T-helper 2 cell treated with Interferon-gamma antibody and Interleukin-4, amounts not matched to agents 5 μg/mL and 100 μg/mL, for 36 hours (primary cell): ENCODE measurements at places on chromosomes 11 and 22.

GRCh38 chr11:94767701-94768601, at the start of gene AMOTL1:
Gene AMOTL1 (plus strand): TSS chr11:94768356. CDS start chr11:94768512, 156 bp downstream.
- H3K36me3 ChIP-seq, result no peaks in the 10 kb centered on the region
- peak; percentile 39 for DNase-seq
- peak within 1 kb of the TSS; percentile 82 for H3K4me3 ChIP-seq

DNA sequence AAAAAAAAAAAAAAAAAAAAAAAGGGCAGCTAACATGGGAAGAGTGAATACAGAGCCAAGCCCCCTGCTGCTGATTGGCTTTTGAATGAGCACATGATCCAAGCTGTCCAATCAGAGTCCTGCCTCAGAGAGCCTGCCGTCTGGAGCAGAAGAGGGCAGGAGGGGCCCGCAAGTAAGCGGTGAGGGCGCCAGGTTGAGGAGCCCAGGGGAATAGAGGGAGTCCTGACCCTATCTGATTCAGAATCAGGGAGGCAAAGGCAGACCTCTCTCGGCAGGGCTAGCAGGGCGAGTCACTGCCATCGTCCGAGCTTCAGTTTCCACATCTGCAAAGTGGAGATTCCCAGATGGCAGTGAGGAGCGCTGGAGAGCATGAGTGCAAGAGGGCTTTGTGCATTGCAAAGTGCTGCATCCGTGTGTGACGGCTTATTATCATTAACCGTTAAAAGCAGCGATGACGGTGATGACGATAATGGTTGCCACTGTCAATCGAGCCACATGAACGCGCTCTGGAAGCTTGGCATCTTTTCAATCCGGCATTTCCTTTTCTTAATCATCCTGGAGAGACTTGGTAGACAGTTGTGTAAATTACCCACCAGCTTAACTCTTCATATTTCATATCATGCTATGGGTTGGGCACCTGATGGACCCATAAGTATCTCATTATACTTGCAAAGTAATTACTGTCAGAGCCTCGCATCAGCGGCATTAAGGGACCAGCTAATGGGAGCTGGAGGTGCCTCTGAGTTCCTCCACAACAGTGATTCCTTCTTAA, 68.6 kb upstream of the ATXN10 start:
- peaks cover 2% of the 10 kb centered on the region for H3K27me3 ChIP-seq
- DNase-seq, result no peak
- no peaks in the 10 kb centered on the region for H3K4me1 ChIP-seq
- no peak overlapping the region for H3K27ac ChIP-seq
- H3K4me3 ChIP-seq, result no peak overlapping the region

DNA sequence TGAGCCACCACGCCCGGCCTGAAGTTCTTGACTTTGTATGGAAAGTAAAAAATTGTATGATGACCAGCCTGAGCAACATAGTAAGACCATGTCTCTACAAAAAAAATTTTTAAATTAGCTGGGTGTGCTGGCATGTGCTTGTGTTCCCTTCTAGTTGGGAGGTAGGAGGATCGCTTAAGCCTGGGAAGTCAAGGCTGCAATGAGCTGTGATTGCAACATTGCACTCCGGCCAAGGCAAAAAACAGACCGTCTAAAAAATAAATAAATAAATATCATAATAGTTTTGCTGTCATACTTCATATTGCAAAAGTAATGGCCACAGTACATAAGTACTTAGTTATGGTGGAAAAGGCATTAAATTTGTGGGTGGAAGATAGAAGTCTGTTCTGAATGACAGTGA, 3.4 kb downstream of the AGBL2 start:
- H3K4me3 ChIP-seq, result no peak overlapping the region
- DNase-seq, result no peak
- peaks cover 9% of the 10 kb centered on the region for H3K36me3 ChIP-seq
- H3K27me3 ChIP-seq, result no peaks in the 10 kb centered on the region

GRCh38 chr11:133947321-133947756, 9.4 kb downstream of the IGSF9B start:
- H3K27me3 ChIP-seq, result no peaks in the 10 kb centered on the region
- peaks cover 32% of the 10 kb centered on the region for H3K36me3 ChIP-seq
- H3K4me1 ChIP-seq, result peaks cover 70% of the 10 kb centered on the region

DNA sequence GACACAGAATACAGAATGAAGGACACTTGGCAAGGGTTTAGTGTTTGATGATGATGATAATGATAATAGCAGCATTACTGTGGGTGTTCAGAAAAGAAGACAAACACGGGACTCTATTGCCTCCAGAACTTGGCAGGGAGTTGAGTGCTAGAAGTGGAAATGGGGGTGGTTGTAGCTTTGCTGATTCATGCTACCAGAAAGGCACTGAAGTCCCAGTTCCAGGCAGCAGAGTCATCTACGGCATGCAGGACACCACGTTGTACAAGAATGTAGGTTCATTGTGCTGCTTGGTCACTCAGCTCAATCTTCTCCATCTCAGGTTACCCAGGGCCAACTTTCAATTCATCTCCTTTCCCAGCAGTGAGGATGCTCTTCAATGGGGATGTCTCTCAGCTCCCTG, 115.7 kb downstream of the NTM start:
- no peaks in the 10 kb centered on the region for H3K4me1 ChIP-seq
- no peaks in the 10 kb centered on the region for H3K27me3 ChIP-seq
- H3K4me3 ChIP-seq, result no peak overlapping the region
- no peak overlapping the region for H3K27ac ChIP-seq

DNA sequence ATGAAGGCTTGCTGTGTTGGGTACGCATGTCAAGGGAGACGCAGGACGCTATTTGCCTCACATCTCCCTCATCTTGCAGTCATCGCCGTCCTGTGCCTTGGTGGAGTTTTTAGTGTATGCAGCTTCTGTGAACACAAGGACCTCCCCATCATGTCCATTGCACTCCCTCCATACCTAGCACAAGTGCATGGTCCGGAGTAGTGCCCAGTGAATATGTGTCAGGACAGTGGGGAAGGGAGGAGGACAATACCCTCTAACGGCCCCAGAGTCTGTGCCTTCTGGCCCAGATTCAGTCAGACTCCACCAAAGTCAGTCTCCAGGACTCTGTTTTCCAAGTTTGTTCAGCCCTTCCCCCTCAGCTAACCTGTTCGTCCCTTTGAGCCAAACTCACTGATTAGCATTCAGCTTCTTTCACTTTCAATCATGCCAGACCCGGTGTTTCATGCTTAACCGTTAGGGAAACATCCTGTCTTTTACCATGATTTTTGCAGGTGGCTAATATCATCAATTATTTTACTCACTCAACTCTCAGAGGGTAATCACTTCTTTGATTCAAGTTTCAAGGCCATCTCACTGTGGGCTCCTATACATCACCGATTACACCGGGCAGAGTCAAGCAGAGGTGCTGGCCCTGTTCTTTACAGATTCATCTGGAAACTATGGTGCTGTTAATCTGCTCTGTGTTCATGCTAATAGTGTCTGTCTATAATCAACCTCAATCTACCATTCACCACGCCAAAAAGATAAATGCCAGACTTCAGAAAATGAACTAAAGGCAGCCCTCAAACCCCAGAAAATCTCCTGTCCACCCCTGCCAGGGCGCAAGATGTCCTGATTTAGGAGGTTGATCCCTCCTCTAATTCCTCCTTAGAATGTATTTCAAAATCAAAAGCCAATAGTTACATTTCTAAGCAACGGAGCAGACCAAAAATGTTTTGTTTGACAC, 156.5 kb downstream of the RRAS2 start:
- DNase-seq, result no peak
- H3K27me3 ChIP-seq, result peaks cover 4% of the 10 kb centered on the region
- no peaks in the 10 kb centered on the region for H3K36me3 ChIP-seq
- H3K27ac ChIP-seq, result no peak overlapping the region
- H3K4me3 ChIP-seq, result no peak overlapping the region

DNA sequence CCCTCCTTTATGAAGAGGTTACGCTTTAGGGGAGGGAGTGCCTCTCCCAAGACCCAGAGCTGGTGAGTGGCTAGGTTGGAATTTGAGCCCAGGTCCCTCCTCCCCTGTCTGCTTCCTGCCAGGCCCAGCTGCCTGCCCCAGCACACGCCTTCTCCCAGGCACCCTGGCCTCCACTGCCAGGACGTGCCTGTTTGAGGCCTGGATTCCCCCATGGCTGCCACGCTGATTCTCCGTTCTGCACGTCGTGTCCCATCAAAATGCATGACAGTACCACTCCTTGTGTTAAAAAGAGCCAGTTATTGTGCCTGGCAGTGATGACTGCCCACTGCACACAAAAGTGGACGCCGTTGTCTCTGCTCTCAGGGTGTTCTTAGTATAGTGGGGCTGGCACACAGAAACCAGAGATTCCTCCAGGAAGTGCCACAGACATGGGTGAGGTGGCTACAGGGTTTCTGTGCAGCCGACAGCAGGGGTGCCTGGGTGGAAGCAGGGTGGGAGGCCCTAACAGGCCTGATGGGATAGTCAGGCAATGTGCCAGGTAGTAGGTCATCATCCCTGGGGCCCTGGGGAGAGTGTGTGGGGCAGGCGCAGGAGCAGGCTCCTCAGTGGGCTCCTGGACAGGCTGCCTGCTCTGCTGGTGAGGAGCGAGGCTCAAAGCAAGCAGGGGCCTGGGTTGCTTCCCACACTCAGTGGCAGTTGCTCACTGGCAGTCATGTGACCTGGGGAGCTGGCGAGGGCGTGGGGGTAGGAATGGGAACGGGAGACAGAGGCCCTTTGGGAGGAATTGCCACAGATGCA, 24.2 kb downstream of the MED15 start:
- peak overlapping the region; percentile 37 for H3K27ac ChIP-seq
- DNase-seq, result no peak
- peaks cover 29% of the 10 kb centered on the region for H3K36me3 ChIP-seq
- H3K27me3 ChIP-seq, result no peaks in the 10 kb centered on the region
- H3K4me1 ChIP-seq, result peaks cover 30% of the 10 kb centered on the region
- H3K4me3 ChIP-seq, result no peak overlapping the region

GRCh38 chr11:10326012-10326964, 21.4 kb downstream of the ADM start:
- DNase-seq, result no peak
- peaks cover 10% of the 10 kb centered on the region for H3K4me1 ChIP-seq
- H3K4me3 ChIP-seq, result no peak overlapping the region
- H3K27me3 ChIP-seq, result peaks cover 25% of the 10 kb centered on the region
- no peak overlapping the region for H3K27ac ChIP-seq

GRCh38 chr22:42860968-42861367, 3.9 kb upstream of the ARFGAP3 start:
- H3K27ac ChIP-seq, result no peak overlapping the region
- peaks cover 5% of the 10 kb centered on the region for H3K27me3 ChIP-seq

DNA sequence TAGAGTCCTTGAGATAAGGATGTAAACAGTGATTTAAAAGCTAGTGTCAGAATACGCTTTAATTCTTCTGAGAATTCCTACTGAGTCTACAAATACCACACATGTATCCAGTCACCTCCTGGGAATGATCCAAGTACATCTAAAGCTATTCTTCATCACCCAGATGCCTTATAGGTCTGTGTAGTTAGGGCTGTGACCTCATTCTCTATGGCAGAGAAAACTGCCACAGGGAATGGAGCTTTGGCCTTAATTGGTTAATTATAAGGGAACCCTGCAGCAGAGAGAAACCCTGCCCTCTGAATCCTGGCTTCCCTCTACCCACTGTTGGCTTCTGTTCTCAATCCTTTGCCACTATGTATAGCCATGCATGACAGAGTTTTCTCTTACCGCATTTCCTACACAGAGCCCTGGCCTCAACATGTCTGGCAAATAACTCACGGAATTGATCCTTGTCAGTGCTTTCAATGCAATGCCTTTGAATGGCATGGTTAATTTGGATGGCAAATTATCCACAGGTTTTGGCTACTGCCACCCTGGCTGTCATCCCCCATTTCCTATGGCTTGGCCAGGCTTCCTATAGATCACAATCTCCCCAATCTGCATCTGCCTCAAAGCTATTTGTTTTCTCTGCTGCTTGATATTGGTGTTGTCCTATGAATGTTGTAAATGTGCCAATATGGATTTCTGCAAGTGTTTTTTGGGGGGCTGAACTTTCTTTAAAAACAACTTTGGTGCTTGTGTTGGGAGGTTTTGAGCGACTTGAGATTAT, 2.9 kb downstream of the DIXDC1 start:
- peaks cover 5% of the 10 kb centered on the region for H3K36me3 ChIP-seq
- H3K27ac ChIP-seq, result no peak overlapping the region
- no peak overlapping the region for H3K4me3 ChIP-seq
